ENCODE measurements at places on chromosomes 7 and 10.
A peak's percentile ranks its signal among the peaks of the same experiment; 100 is the strongest.

GRCh38 chr7:94332571-94332970, 62.1 kb upstream of the COL1A2 start:
- DNase-seq, result no peak

DNA sequence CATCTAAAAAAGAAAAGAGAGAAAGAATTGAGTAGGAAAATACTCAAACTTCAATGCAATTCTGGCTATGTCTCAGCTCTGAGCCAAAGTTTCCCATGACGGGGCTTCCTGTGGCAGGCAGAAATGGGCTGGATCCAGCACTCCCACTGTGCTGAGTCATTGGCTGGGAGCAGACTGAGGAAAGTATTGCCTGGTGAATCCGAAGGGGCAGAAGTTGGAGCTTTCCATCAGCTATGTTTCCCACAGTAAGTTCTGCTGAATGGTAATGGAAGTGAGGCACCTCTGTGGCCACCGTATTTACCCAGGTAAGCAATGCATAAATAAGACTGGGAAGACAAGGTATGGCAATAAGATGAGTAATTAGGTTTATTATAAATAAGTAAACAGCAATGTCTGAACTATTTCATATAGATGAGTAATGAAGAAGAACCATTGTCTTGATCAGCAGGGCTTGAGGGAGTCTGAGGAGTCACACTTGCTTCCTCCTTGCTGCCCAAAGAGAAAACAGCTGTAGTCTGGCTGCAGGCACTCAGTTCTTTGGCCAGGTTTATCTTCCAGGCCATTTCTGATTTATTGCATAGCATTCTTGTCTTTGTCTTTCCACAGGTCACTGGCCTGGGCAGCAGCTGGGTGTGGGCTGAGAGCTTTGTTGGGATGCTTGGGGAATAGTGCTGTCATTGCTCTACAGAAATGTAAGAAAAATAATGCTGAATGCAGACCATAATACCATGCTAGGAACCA, 255.3 kb downstream of the DNAJB9 start:
- no peak for DNase-seq

- DNase-seq, result no peak
Measured at GRCh38 chr7:96211954-96212353, 109.9 kb downstream of the SLC25A13 start.

DNA sequence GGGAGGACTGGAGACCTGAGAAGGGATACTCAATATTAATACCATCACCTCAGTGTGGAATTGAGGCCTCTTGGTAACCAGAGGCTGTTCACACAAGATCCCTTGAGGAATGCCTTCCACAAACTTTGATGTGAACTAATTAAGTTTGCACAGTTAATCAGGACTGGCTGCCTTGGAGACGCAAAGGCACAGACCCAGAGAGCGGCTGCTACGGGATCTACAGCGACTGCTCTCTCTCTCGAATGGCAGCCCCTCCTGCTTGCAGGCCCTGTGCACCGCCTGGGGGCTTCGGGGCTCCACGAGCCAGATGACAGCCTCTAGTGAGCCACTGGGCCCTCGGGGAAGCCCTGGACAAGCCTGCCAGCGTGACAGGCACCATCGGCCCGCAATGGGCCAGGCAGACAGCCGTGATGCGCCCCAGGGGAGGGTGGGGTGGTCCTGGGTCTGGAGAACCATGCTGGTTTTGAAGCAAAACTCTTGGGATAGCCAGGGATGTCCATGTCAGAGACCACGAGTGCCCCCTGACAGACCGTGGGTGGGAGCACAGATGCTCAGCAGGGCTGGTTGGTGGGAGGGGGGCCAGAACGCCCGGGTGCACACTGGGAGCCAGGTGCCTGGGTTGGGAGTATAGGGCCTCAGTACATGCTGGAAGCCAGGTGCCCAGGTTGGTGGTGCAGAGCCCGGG, 195.6 kb downstream of the ELFN1 start:
- DNase-seq, result no peak

- no peak for DNase-seq
Measured at GRCh38 chr7:610531-611280, 91.1 kb upstream of the PDGFA start.

- no peak for DNase-seq
Measured at GRCh38 chr7:139758388-139758787, 19.4 kb downstream of the HIPK2 start.

- no peak for DNase-seq
Measured at GRCh38 chr10:106897719-106898118, 266.8 kb downstream of the SORCS1 start.

- DNase-seq, result no peak
Measured at GRCh38 chr7:45244981-45245380, 87.4 kb downstream of the RAMP3 start.

- DNase-seq, result no peak
Measured at GRCh38 chr7:142529591-142529990, 219.7 kb upstream of the PRSS1 start.

GRCh38 chr7:3089493-3089892, 45.8 kb upstream of the CARD11 start:
- DNase-seq, result no peak

DNA sequence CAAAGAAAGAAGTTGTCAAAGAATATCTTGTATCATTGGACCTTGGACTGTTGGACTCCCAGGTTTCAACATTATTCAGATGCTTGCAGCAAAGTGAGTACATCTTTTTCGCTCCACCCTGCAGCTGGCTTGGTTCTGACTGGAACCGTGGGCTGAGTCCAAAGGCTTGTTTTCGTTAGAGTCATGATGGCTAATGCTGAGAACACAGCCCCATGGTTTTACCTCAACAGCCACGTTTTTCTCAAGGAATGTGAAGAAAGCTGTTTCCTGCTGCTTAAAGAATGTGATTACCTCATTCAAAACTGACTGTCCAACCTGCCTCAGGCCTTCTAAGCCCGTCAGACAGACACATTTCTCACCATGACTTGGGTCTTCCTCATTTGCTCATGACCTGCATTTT, 69.5 kb downstream of the STEAP1B start:
- no peak for DNase-seq

GRCh38 chr10:130111852-130112180, 1.2 kb upstream of the C10orf143 start:
- no peak for DNase-seq

- no peak for DNase-seq
Measured at GRCh38 chr10:88707429-88708155, 1.5 kb downstream of the LIPK start.

- no peak for DNase-seq
Measured at GRCh38 chr7:2513702-2514101, 5.9 kb upstream of the LFNG start.

DNA sequence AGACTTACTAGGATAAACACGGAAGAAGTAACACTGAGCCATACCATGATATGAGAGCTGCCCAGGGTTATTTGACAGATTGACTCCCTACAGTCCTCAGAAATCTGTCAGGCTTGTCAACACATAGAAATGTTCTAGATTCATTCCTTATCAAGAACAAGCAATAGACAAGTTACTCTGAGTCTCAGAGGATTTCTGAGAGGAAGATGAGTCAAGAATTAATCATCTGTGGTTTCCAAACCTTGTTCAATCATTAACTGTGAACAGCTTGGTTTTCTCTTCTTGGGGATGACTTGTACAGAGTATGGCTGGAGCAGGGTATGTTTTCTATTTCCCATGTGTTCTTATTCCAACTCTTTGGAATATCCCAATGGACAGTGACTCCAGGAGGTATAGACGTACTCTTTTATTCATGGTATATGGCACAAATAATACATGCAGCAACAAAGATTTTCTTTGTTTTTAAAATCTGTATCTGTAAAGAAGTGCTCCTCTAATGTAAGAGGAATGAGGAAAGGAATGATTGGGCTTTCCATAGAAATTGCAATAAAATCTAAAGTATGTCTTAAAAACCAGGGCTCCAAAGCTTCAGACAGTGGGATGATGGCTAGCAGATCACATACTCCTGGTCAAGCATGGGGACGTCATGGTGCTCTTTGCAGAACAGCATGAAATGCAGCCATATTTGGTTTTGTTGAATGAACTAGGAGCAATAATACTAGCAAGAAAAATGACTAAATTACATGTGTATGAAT, 11.9 kb upstream of the SFR1 start:
- no peak for DNase-seq

DNA sequence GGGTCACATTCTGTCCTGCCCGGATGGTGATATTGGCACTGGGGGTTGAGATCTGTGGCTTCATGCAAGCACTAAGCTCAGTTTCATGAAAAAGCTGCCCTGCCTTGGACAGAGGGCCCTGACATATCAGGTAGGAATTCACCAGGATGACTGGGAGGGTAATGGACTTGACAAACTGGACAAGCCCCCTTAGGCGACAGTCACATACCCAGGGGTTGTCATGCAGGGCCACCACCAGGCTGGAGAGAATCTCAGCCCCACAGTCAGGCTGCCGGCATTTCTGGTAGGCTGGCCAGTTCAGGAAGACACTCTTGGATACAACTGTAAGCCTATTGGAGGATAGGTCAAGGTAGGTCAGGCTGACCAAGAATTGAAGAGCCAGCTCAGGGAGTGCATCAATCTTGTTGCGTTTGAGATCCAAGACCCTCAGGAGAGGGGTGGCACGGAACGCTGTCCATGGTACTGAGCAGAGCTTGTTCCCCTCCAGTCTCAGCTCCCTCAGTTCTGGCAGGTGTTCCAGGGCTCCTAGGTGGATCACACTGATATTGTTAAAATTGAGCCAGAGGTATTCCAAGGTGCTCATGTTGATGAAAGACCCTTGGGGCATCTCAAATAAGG, 824 bp downstream of the LRIT2 start:
- no peak for DNase-seq

GRCh38 chr10:43211030-43211429, 55.8 kb downstream of the RASGEF1A start:
- no peak for DNase-seq

DNA sequence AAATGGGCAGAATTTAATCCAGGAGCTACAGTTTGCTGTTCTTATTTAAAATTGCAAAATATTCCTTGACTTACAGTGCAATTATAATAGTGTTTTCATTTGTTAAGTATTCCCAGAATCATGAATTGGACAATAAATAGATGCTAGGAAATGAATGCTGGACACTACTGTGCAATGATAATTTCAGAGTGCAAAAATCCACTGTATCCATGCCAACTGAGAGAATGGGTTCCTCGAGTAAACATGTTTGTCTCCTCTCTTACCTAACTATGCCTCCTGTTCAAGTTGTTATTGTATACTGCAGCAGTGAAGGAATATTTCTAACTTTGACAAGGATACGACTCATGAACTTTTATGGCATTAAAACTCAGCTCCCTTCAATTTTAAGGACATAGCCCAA, 1396.3 kb downstream of the GATA3 start:
- DNase-seq, result no peak

- peak; percentile 21 for DNase-seq
Measured at GRCh38 chr10:6239213-6239991, 36.7 kb downstream of the PFKFB3 start.

- no peak for DNase-seq
Measured at GRCh38 chr10:118669835-118670234, 74.4 kb upstream of the PRLHR start.

DNA sequence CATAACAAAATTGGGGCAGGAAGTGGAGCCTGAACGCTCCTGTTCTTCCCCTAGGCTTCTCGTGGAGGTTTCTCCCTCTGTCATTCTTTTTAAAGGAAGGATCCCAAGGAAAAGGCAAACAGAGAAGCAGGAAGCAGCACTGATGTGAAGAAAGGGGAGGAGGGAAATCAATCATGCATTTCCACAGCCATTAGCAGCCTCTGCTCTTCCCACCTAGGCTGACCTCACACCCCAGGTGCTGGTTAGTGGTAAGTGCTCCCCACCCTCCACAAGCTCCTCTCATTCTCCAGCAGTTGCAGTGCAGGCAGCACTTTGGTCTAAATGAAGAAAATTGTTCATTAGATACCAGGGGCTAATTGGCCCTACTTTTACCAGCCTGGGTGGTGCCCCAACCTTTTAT, 2.6 kb downstream of the CRHR2 start:
- DNase-seq, result no peak

- DNase-seq, result no peak
Measured at GRCh38 chr7:148973256-148973655, 55.0 kb downstream of the PDIA4 start.

All from stimulated activated CD8-positive, alpha-beta memory T cell treated with anti-CD3 and anti-CD28 coated beads, Interleukin-7, amount 100 ng/mL, for 1 hour (primary cell).